ENCODE measurements at places on chromosomes 2 and 18.

DNA sequence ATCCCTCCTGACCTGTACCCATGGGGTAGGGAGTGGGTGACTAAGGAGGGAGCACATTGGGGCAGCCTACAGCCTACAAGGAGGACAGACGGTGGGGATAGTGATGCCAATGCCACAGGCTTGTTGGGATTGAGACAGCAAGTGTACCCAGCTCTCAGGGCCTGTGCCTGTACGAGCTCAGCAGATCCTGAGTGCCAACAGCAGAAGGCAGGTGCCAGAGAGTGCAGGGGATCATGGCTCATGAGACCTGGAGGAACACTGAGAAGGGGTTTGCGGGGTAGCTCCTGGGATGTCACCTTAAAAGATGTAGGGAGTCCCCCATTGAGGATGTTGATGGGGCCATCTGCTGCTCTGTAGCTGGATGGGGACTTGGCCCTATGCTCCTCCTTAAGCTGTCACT, 10.3 kb upstream of the SNED1 start:
- DNase-seq = no peak

- no peak for DNase-seq
Observed at GRCh38 chr2:70728128-70728527, 39.9 kb downstream of the ADD2 start.

GRCh38 chr2:66982766-66983165, 414.4 kb upstream of the ETAA1 start:
- DNase-seq = no peak

DNA sequence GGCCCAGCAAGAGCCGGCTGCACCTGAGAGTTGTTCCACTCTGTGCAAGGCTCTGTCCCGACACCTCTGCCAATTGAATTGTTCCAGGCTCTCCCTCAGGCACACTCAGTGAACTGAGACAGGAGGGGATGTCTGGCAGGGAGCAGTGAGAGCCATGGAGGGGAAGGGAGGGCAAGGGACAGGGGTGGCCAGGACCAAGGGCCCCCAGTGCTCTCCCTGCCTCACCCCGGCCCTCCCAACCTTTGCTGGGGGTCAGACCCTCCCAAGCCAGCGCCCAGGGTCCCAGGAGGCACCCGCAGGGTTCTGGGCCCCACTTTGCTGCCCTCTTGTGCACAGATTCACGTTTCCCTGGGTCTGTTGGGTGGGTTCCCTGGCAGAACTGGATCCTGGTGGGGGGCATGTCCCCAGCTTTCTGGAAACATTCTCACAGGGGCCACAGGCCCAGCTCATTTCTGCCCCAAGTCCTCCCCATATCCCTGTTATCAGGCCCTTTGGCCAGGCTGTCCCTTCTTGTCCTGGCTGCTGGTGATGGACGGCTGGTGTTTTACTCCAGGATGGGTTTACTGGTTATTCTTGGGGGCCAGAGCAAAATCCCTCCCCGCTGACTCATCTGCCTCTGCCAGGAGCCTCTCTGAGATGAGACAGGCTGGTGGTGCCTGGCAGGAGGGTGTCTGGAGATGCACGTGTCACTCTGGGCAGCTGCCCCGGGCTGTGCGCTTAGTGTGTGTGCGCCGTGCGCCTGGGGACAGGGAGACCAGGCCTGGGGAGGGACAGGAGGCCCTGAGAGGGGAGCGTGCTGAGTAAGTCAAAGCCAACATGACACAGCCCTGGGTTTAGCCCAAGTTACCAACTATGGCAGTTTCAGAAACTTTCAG, 136.5 kb upstream of the CTDP1 start:
- no peak for DNase-seq

GRCh38 chr2:191544461-191545062, 133.4 kb upstream of the NABP1 start:
- DNase-seq = no peak

DNA sequence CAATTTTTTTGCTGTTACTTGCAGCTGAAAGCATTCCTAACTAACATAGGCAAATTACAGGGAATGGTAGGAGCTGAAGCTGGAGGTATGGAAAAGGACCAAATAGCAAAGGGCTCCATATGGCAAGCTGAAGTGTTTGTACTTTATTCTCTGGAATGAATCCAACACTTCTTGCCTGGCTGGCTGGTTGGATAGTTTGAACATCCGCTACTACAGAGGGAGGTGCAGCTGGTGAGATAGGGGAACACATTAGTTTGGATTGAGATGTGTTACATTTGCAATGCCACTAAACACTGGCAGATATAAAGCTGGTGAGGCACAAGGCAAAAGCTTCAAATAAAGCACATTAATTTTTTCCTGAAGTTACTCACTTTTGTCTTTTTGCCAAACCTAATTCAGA, 291.5 kb downstream of the SP3 start:
- DNase-seq = no peak

DNA sequence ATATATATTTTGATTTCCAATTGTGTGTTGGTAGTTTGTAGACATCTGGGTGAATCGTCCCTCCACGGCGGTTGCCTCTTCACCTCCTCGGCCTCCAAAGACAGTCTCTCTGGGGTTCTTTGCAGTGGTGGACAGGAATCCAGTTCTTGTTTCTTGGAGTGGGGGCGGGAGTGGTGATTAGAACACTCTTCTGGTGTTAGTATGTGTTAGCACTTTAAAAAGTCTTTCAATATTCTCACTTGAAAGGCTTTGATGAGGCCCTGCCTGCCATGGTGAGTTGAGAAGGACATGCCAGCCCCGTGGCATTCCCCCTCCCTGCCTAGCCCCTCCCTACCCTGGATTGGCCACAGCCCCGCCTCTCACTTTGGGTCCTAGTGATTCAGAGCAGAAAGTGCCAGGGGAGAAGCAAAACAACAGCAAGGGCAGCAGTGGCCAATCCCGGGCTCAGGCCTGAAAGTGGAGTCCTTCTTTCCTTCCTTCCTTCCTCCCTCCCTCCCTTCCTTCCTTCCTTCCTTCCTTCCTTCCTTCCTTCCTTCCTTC, 316.8 kb upstream of the HS6ST1 start:
- no peak for DNase-seq

DNA sequence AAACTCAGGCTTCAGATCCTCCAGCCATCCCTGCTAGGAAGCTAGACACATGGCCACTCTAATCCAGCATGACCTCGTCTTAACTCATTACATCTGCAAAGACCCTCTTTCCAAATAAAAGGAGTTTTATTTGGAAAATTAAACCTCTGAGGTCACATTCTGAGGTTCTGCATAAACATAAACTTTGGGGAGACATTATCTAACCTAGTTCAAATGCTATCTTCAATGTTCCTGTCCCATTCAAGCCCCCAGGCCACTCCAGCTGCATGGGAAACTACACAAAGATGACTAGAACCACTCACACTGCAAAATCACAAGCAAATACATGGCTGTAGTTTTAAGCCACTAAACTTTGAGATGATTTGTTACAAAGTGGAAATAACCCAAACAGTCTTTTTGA, 99.0 kb upstream of the RNF152 start:
- DNase-seq = no peak

DNA sequence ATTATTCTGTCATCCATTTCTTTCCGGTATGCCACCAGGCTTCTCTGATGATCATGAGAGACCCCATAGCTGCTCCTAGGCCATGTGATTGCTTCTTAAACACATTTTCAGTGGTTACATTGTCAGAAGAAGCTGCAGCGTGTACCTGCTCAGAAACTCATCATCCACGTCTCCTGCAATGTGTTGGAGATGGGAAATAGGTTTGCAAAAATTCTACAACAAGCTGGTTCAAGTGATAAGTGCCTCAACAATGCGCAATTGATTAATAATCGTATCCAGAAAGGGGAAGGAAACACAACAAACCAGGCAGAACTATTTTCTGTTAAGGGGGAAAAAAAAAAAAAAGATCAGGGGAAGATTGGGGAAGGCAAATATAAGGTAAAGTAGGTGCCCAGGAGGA, 75.7 kb upstream of the THUMPD2 start:
- no peak for DNase-seq

- no peak for DNase-seq
Observed at GRCh38 chr18:910247-910646, 5.6 kb downstream of the ADCYAP1 start.

GRCh38 chr2:27019931-27020855, 12.6 kb upstream of the TMEM214 start:
- no peak for DNase-seq

- DNase-seq = no peak
Observed at GRCh38 chr2:160876029-160876428, 284.2 kb upstream of the TANK start.

- DNase-seq = no peak
Observed at GRCh38 chr18:76557026-76557575, 62.1 kb upstream of the ZNF516 start.

DNA sequence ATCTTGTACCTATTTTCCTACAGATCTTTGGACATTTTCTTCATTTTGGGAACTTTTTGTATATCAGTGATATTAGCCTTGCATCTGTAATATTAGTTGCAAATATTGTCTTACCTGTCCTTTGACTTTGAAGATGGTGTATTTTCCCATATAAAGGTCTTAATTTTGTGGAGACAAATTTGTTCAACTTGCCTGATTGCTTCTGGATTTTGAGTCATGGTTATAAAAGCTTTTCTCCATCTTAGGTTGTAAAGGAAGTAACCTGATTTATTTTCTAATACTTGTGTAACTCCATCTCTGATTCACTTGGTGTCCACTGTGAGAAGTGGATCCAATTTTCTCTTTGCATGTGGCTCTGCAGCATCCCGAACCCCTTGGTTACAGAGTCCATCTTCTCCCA, 97.7 kb upstream of the OTOS start:
- no peak for DNase-seq

GRCh38 chr2:60880643-60881046, 729 bp upstream of the REL start:
- no peak for DNase-seq

DNA sequence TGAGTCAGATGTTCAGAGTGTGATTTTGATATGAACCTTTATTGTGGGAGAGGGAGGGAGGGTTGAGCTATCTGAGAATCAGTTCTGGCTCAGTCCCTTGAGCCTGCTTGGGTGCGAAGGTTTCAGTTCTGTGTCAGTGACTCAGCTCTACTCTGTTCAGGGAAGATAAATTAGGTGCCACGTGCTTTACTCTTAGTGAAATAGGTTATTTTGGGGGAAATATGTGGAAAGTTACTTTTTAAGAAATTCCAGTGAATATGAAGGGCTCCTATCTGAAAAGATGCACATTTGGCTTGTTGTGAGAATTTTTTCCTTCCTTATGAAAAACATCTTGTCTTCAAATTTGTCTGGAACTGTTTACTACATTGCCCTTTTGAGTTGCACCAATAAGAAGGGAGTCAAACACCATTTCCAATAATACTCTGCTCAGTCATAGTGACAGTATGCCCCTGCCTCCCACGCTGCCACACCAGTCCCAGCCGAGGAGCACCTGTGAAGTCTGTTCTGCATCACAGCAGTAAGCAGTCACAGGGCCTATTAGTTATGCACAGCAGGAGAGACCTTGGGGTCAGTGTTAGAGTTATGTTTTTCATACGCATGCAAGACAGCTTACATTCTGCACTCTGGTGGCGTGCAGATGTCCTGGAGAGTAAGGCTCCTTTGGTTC, 32.8 kb upstream of the DNAH7 start:
- no peak for DNase-seq

DNA sequence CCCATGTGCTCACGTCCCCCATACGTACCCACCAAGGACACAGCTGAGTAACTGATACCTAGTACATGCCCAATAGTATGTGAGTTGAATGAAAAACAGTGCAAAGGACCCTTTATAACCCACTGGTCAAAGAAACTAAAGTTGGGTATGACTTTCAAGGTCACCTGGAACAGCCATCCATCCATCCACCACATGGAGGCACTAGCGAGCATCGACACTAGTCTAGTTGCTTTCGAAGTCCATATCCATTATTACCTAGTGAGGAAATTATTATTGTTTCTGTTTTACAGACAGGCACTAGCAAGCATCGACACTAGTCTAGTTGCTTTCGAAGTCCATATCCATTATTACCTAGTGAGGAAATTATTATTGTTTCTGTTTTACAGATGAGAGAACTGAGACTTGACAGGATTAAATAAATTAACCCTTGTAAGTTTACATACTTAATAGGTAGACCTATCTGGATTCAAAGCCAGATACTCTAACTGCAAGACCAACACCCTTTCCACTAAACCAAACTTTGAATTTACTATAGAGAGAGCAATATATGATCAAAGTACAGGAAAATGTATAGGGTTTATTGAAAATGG, 233.7 kb downstream of the METTL4 start:
- no peak for DNase-seq
